Activated CD4-positive, CD25-positive, alpha-beta regulatory T cell (primary cell): ENCODE measurements at places on chromosomes 4 and X.

- no peak for DNase-seq
Measured at GRCh38 chr4:159926871-159927270, 824.0 kb downstream of the RAPGEF2 start.

DNA sequence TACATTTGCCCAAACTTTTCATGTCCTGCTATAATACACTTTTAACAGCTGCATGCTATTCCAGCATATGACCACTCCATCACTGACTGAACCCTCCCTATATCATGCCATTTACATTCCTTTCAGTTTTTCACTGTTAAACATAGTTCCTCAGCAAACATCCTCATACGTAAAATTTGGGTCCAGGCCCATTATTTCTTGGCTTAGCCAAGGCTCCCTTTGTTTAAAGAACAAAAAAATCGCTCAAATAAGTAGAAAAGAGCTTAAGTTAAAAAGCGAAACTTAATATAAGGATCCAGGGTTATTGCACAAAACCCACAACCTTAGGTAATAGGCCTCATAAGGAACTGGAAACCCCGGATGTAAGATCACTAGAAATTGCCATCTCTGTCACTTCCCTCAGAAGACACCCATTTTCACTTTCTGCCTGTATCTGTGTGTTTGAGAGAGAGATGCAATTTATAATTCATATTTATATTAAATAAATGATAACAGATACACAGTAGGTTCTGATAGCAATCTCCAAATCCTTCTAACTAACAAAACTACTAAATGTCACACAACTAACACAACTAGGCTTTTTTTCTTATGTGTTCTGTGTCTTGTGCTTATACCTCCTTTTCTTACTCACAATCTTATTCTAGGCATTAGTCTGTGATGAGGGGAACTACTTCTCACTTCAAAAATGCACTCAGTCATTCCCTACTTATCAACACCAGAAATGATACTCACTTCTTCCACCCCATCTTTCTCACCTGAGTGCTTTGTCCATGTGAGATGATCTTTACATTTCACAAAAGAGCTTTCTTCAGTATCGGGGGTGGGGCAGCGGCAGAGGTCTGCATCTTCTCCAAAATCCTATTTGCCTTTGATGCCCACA is 59.9 kb upstream of the FAM241A start:
- DNase-seq: no peak

DNA sequence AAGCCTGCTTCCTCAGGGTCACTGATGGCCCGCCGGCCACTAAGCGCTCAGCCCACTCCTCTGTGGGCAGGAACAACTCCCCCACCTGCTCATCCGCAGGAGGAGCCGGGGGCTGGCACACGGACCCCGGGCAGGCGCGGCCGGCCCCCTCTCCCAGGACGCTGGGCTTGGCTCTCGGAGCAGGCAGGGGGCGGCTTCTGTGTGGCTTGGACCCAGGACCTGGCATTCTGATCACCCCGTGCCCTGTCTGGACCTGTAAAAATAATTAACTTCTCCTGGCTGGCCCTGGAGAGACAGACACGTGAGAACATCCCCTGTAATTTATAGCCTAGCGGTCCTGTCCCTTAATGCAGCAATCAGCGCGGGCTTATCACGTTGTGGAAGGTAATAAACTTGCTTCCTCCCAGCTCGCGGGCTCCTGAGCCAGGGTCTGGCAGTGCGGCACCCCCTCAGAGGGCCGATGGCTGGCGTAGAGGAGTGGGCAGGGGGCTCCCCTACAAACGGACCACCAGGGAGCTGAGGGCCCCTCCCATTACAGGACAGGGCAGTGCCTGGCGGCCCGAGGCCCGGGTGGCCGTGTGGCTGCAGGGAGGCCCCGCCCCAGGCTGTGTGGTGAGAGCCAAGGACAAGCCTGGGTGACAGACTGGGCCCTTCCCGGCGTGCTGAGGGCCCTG is 84.5 kb upstream of the NKX1-1 start:
- no peak for DNase-seq

DNA sequence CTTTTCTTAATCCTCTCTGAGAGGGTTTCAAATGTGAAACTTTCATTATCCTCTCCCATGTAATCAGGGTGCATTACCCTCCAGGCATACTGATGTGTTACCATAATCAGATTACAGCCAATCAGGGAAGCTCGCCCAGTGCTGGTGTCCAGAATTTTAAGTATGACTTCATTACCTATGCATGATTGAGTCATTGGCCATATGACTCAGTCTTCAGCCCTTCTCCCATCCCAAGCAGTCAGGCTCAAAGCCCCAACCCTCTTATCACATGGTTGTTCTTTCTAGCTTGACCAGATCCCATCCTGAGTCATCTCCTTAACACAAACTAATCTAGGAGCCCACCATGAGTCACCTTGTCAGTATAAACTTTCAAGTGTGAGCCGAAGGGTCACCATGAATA is 1668.1 kb upstream of the AGA start:
- DNase-seq: no peak

DNA sequence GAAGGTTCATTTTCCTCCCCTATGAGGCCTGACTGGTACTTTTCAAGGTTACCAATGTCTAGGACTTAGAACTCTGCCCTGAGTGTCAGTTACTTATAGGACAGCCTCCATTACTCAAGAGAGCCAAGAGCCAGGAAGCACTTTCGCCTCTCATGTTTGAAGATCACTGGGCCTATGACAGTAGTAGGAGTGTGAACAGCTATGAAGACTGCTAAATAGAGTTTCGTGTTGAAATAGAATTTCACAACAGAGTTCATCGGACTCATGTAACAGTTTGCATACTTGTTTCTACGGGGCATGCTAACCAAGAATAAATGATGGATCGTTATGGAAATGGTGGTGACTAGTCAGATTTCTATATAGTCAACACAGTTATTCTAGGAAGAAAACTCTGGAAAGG is 97.8 kb upstream of the GPC4 start:
- no peak for DNase-seq

GRCh38 chrX:31240982-31241381 is 169.1 kb upstream of the FTHL17 start:
- DNase-seq: no peak

DNA sequence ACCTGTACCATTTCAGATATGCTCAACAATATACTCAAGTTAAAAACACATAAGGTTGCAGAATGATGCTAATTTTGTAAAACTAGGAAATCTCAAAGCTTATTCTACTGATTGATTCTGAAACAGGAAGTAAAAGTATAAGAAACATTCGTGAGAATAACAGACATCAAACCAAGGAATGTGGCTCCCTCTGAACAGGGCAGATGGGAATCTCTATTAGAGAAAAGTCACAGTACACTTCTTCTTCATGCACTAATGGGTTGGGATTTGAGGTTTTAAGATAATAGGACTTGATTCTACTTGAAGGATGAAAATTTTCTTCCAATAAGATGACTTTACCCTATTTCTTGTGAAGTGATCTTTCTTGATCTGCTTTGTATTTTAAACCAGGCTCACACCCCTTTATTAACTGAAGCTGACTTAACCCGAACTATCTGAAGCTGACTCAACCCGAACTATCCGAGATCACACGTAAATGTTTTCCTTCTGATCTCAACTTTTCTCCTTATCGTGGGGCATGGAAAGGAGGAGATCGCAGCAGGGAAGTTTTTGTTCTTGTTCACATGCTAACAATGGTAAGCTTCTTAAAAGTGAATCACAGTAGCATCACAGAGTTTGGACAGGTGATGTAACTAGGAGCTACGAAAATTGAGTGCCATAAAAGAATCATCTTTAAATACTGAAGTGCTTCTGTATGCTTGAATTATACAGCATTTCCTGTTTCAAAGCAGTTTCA is 363.1 kb upstream of the ZFP42 start:
- DNase-seq: no peak

GRCh38 chr4:186757696-186758355 is 34.2 kb upstream of the FAT1 start:
- no peak for DNase-seq

- no peak for DNase-seq
Measured at GRCh38 chrX:20313899-20314298, 47.2 kb upstream of the RPS6KA3 start.

DNA sequence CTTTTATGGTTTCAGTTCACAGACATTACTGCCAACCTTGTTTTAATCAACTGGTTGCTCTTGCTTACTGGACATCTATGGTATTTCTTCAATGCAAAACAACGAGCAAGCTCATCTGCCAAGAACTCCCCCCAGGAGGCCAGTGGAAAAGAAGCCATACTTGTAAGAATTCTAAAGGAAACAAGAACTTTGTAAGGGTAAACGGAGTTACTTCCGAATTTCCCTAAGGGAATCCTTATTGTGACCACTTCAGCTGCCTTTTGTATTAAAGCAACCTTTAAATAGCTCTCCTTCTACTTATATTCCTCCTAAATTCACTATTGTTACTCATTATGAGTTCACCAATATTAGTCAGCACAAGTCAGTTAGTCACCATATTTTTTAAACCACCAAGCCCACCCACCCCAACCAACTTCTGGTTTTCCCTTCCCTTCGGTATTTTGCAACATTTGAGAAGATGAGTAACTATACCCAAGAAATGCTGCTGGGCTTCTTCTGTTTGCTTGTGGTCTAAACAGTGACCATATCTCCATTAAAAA is 602.8 kb upstream of the DIPK2B start:
- DNase-seq: no peak

GRCh38 chr4:3037957-3038461 is 36.3 kb downstream of the HTT-AS start:
- no peak for DNase-seq

DNA sequence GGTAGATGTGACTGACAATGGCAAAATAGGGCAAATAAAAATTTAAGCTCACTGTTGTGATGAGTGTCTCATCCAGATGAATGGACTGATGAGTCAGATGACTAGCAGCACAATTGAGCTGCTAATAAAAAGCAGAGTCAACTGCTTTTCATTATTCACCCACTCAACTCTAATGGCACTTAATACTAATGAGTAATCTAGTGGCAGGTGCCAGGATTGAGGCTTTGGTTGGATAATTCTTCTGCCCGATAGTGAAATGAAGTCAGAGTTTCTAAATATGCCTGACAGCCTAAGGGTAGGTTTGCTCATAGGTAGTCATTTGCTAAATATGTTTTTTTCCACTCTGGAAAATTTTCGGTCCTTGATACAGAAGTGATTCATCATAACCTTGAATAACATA is 10.4 kb downstream of the OGT start:
- no peak for DNase-seq
